Activated CD8-positive, alpha-beta memory T cell treated with anti-CD3 and anti-CD28 coated beads for 1 hour (primary cell): ENCODE measurements at places on chromosomes 3 and 15.
A peak's percentile ranks its signal among the peaks of the same experiment; 100 is the strongest.

DNA sequence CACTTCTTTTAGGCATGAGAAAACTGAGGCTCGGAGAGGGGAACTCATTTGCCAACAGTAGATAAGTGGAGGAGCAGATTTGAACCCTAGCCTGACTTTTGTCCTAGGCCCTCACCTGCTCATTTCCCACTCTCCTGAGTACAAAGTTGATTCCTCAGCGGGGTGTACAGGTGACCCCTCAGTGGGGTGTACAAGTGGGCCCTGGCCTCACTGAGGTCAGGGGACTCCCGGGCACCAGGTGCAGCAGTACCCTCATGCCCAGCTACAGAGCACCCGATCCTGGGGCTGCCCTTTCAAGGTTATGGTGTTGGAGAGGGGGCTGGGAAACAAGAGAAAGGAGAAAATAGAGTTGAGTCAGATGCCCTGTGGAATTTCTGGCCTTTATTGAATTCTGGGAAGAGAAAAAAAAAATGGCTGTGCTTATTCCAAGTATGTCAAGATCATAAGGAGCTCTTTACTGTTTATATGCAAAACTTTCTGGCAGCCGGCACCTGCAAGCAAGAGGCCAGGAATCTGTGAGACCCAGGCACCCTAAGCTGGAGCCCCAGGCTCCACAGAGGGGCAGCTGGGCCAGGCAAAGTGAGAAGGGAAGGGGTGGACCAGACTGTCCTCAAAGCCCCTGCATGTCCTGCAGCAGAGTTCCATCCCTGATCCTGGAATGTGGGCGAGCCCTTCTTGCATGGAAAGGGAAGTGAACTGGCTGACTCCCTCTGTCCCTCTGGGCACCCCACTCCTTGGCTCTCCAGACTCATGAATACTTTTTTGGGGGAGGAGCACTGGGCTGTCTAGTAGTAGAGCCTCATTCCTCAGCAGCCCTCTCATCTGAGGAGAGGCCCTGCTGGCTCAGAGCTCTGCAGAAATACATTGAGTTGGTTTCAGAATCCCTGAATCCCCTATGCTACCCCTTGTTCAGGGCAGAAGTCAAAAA, 43.1 kb downstream of the AMOTL2 start:
- no peak for DNase-seq

GRCh38 chr3:141216975-141217374, 14.7 kb upstream of the PXYLP1 start:
- DNase-seq = no peak

GRCh38 chr3:15271785-15272381, 60.5 kb downstream of the SH3BP5 start:
- peak; percentile 64 for DNase-seq

GRCh38 chr3:195139876-195140240, 131.1 kb downstream of the XXYLT1 start:
- DNase-seq = no peak

DNA sequence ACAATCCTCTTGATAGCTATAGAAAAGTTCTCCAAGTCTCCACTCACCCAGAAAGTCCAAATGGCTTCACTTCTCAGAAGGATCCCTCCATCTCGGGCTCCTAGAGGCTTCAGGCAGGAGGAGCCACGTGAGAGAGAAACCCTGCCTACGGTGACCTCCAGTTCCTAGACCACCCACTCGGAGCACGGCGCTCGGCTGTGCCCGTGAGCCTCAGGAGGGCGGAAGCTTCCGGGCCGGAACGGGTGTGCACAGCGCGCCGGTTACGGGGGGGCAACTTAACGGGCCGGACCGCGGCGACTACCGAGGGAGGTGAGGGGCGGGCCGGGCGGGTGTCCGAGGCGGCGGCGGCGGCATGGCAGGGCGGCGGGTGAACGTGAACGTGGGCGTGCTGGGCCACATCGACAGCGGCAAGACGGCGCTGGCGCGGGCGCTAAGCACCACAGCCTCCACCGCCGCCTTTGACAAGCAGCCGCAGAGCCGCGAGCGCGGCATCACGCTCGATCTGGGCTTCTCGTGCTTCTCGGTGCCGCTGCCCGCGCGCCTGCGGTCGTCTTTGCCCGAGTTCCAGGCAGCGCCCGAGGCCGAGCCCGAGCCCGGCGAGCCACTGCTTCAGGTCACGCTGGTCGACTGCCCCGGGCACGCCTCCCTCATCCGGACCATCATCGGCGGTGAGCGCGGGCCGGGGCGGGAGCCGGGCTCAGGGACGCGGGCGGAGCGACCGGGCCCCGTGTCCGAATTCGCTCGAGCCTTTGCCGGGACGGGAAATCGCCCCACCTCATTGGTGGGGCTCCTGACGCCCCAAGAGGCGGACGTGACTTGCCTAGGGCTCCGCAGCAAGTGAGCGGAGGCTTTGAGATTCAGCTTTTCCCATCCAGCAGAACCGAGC, at the start of gene EEFSEC:
TSS of gene EEFSEC (plus strand) at position 326 of the 886 bp plus-strand sequence. CDS start at position 353, 27 bp downstream.
- DNase-seq = peak; percentile 75

DNA sequence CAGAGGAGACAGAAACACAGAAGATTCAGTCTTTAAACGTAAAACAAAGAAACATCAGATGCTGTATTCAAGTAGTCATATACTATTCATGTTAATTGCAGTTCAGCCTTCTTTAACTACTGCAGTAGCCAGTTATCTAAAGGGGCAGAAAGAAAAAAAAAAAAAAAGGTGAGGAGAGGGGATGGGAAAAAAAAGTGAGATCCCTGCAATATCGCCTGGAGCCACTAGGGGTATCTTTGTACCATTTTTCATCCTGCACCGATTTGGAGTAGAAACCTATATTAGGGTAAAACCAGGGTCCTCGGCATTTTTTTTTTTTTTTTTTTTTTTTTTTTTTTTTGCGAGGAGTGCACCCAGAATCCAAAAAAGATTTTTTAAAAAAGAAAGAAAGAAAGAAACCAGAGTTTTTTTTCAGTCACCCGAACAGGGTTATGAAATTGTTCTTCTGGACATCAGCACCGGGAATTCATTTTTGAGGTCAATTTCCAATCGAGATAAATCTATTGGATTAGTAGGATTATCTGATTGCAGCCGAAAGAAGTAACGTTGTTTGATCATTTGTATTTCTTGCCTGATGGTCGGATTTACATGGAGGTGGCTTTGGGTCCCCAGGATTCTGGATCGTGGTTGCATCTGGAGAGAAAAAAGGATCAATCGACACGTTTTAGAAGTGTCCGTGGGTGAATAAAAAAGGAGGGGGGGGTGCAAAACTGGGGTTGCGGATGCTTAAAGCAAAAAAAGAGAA, 186.7 kb downstream of the NLGN1 start:
- no peak for DNase-seq

GRCh38 chr3:52246728-52247408, 1.3 kb downstream of the PPM1M start:
- DNase-seq = no peak

GRCh38 chr3:52829482-52829881, 990 bp downstream of the ITIH4 start:
- DNase-seq = no peak

DNA sequence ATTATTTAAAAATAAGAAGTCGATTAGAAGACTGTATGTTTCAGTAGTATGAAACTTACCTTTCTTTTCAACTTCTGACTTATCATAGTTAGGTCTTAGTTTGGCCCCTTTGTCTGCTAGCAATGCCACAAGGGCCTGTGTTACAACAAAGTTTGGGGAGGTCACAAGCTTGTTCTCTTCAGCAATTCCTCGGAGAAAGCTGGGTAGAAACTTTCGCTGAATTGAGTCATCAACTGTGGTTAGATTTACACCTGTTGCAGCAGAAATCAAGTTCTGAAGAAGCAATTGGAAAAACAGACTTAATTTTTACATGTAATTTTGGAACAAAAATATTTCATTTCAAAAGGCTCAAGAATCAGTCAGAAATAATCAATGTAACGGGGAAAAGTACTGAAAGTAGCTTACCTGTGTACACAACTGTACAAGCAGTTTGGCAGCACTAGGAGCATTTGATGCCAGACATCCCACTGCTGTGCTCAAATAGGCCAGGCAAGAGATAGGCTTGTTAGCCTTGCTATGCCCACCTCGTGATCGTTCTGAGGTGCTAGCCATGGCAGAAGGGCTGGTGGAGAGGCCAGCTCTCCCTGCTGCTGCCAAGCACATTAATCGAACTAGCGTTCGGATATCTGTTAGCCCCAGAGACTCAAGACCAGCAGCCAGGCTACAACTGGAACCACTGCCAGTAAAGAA, 58.6 kb downstream of the FBXL22 start:
- DNase-seq = no peak

DNA sequence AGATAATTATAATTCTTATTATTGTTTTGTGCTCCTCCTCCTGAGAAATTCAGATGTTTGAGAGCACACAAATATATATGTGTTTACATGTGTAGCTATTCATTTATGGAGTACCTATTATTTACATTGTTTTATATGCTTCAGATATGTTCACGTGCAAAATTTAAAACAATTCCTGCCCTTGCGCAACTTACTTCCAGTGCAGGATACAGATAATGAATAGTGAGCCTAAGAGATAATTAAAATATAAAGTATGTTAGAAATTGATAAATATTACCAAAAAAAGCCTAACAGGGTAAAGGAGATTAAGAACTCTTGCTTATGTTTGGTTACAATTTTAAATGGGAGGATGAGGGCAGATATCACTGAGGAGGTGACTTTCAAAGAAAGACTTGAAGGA, 81.7 kb upstream of the DPH6 start:
- DNase-seq = no peak

- no peak for DNase-seq
These were observed 139.5 kb upstream of the RBMS3 start for GRCh38 chr3:29141197-29141917.

- DNase-seq = no peak
These were observed 151.5 kb downstream of the LIPC start for GRCh38 chr15:58583171-58583908.

DNA sequence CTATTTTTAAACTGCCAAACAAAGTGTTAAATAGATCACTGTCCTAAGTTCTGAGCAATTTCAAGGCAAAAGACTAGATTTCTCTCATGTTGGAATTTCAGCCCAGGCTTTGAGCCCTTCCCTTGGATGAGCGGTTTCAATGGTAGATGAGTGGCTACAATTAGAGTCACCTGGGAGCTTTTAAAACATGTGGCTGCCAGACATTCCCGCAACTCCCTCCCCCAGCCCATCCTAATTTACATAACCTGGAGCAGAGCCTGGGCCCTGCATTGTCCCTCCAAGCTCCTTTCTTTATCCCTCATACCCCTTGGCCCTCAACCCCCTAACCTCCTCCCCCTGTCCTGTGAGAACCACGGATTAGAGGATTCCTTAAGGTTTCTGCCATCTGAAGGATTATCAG, 357.5 kb upstream of the UMPS start:
- no peak for DNase-seq

DNA sequence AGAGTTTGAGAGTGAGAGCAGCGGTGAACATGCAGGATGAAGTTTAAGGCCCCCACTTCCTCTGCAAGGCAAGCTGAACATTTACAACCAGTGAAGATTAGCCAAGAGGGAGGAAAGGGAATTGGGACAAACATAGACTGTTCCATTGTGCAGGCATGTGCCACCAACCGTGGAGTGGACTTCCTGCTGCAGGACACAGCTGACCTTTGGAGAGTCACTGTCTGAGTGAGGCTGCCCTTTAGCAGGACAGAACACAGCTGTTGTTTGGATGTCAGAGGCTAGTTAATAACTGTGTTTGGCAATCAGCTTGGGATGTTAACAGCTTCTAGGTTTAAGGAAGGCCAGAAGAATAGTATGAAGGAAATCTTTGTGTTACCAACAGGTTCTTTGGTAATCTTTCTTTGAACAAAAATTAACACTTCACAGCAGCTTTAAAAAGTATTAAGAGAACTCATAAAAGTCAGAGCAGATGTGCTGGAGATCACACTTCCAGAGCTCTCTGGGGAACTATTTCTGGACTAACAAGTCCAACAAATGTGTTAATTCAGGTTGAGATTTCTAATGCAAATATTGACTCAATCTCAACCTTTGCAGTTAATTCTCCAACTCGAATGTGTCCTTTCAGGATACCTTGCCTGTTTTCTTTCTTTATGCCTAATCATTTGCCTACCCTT, 31.4 kb downstream of the CTDSPL start:
- DNase-seq = no peak

DNA sequence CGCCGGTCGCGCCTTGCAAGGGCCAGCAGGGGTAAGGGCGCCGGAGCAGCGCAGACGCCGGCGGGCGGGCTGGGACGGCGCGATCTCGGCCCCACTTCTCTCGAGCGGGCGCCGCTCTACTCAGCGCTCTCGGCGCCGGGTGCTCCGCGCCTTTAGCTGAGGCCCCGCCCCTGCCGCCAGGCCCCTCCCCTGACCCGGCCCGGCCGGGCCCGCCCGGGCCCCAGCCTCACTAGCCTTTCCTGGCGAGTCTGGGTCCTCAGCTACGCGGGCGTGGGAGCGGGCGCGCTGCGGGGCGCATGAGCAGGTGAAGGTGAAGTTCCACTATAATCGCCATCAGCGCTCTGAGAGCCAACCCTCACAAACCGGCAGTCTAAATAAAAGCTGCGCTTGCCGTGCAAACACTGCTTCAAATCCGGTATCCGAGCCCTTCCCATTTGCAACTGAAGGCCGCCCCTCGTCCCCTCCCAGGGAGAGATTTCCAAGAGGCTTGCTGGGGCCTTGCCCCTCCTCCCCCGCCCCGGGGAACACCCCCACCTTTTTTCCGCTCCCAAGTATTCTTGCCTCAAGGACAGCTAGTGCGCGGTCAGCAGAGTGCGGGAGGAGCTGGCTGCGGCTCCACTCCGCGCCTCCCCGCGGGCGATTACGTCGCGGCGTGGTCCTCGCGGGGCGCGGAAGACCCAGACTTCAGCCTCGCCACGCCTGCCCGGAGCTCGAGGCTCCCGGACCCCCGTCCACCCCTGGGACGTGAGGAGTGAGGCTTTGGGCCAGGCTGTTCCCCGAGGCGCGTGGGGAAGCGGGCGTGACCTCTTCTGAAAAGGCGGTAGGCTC, at the start of gene RPP25:
TSS of gene RPP25 (minus strand) at position 125 of the 828 bp plus-strand sequence. CDS start 189 bp downstream, outside the sequence.
- no peak for DNase-seq

GRCh38 chr3:131109156-131109555, 82.5 kb downstream of the NEK11 start:
- no peak for DNase-seq

DNA sequence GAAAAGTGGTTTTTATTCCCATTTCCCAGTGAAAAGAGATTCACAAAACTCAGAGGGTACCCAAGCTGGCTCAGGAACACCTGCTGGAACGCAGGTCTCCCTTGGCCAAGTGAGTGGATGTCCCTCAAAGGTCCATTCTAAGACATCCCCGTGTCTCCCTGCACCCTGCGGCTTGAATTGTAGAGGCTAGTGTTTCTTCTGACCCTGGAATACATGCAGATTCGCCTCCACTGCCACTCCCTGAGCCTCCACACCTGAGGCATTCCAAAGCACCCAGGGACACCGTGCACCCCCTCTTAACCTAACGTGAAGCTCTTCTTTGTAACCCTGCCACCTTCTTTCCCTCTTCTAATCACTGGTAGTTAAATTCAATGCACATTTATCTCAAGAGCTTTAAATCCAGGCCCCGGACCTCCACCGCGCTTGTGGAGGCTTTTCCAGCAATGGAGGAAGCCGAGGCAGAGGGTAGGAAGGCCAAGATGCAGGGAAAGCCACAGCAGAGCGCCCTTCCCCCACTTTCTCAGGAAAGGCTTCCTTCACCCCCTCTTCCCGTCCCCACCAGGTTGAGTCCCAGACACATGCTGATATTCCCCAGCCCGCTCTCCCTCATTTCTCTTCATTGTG, 590 bp upstream of the ITGA11 start:
- DNase-seq = no peak

GRCh38 chr3:11691767-11692531, 48.2 kb upstream of the VGLL4 start:
- no peak for DNase-seq

- no peak for DNase-seq
These were observed 6.7 kb downstream of the EOMES start for GRCh38 chr3:27715454-27715806.
